ENCODE measurements at places on chromosomes 4 and X. TPM values are rescaled to one million over a fixed set of nuclear protein-coding genes. Genes with fewer than 3 reads are reported as not detected.

DNA sequence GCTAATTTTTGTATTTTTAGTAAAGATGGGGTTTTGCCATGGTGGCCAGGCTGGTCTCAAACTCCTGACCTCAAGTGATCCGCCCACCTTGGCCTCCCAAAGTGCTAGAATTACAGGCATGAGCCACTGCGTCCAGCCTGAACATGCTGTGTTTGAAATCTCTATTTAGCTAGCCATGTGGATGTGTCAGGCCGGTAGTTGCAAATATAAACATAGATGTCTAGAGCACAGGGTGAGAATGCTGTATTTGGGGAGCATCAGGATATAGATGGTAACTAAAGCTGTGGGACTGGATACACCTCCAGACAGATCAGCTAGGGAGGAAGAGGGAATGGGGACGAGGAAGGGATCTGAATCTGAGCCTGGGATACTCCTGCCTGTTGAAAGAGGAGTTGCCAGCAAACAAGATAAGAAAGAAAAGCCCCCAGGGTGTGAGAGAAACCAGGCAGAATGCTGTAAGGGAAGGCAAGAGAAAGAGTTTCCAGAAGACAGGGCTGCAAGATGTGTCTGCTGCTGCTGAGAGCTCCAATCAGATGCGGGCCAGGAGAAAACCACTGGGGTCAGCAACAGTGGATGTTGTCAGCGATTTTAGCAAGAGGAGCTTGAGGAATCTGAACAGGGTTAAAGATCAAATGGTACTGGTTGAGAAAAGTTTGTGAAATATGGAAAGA lies 177.4 kb downstream of the PALLD start:
- ATAC-seq = no peak

DNA sequence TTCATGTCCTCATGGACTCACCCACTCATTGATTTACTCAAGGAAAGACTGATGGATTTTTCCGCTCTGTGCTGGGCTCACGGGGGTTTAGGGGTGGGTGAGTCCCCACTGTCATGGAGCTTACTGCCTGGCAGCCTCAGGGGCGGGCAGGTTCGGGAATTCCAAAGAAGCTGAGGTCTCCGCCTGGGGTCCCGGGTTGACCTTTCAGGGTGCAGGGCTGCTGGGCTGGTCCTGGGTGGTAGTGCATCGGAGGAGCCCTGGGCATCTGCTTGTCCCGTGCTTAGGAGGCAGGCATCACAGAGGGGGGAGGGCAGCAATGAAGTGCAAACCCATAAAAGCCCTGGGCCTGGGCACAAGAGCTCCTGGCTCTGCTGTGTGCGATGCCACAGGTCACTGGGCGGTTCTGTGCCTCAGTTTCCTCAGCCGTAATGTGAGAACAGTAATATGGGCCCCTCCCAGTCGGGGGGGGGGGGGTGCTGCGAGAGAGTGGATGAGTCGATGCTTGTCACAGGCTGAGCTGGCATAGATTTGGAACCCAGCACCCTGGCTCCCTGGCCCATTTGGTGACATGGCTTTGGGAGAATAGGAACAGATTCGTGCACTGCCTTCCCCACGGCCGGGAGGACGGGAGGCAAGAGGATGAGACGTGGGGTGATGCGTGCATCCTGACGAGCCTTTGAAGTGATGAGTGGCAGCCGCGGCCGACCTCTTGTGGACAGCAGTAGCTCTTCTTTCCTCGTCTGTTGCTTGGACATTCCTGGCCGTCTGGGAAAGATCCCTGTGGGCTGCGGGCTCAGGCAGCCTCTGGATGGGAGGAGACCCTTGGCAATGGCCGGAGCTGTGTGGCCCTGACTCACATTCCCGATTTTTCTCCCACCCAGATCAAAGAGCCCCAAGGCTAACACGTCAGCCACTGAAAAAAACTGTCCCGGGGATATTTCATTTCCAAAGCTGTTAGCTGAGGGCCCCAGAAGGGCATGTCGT lies 42.0 kb downstream of the PSAPL1 start:
- ATAC-seq = no peak

- no peak for ATAC-seq
These were observed 4.2 kb downstream of the NKX1-1 start for GRCh38 chr4:1402021-1402515.

- ATAC-seq = no peak
These were observed 78.9 kb downstream of the UGT8 start for GRCh38 chr4:114677346-114677979.

DNA sequence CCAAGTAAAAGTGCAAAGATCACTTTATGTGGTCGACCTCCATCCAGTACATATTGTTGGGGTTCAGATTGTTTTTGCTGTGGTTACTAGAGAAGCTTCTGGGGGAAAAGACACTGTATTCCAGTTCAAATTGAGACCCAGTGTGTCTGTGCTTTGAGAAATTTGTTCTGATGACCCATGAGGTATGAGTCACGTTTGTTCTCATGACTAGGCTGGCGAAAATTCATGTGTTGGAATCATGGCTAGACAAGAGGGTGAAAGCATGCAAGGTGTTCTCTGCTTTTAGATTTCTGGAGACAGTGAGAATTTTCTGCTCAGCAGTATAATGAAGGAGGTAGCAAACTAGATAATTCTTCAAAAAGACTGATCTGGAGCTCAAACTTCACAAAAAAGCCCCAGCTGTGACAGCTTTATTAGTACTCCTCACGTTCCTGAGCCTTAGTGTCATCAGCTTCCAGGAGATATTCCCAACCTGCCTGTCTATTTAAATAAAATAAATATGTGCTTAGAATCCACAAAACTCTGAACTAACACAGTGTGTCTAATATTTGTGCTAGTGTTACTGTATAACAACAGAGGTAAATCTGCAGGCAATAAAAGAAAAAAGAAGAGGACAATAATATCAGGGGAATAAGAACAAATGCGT lies 24.4 kb upstream of the FAM47B start:
- no peak for ATAC-seq

GRCh38 chrX:151155234-151155633 lies 21.1 kb upstream of the GPR50 start:
- no peak for ATAC-seq

GRCh38 chr4:185480016-185480732 lies 8.6 kb upstream of the CCDC110 start:
- ATAC-seq = no peak

MID1 gene
- 23.4 TPM for total RNA-seq

SUPT20HL1 gene
- not detected for total RNA-seq

FGF13 gene
- 19.3 TPM for total RNA-seq

MAGEA6 gene
- not detected for total RNA-seq

EGF gene
- 0.23 TPM for total RNA-seq

G3BP2 gene
- 115 TPM for total RNA-seq

CXCL8 gene
- 0.62 TPM for total RNA-seq

TMEM156 gene
- total RNA-seq = not detected

Data from gastroesophageal sphincter (tissue), 4 donors.